Activated T-helper 1 cell treated with anti-CD3 and anti-CD28 coated beads, Interleukin-12 subunit alpha, Interleukin-12 subunit beta, Interleukin-2, Interleukin-4 antibody, amounts not matched to agents 30 ng/mL and 10 ng/mL and 1 ng/mL, durations not matched to agents 14 hours and 24 hours and 36 hours (primary cell): ENCODE measurements at places on chromosomes 2 and 18.

GRCh38 chr2:14907014-14907612 is 274.6 kb downstream of the LRATD1 start:
- DNase-seq, result no peak

- no peak for DNase-seq
Observed at GRCh38 chr2:102424754-102425153, 1.8 kb downstream of the IL18RAP start.

DNA sequence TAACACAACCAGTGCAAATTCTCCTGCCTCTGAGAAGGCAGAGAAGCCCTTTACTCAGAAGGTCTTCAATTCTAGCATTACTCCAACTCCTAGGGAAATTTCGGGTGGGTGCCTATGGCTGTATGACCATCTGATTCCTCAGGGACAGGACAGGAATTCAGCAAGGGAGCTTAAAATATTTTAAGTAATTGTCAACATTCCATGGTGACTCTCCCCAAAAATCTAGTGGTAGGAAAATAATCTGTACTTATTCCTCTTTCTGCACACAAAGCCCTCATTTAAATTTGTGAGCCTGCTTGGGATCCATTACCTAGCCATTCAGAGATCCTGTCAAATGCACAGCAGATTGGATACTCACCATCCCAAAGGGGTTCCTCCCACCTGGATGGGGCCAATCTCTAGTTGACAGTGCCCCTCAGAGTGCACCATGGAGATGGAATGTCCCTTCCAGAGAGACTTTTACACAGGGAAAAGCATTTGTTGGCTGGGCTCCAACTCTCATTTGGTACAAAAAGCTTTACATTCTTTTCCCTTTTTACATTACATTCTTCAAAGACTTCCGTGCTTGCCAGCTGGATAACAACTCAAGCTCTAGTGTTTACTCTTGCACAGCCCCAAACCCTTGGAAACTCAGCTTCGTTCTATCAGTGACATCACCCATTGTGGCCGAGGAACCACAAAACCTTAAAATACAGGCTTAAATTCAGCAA is 3.1 kb upstream of the TMEM150A start:
- DNase-seq, result no peak

- no peak for DNase-seq
Observed at GRCh38 chr2:238548902-238549462, 122.3 kb downstream of the ASB1 start.

DNA sequence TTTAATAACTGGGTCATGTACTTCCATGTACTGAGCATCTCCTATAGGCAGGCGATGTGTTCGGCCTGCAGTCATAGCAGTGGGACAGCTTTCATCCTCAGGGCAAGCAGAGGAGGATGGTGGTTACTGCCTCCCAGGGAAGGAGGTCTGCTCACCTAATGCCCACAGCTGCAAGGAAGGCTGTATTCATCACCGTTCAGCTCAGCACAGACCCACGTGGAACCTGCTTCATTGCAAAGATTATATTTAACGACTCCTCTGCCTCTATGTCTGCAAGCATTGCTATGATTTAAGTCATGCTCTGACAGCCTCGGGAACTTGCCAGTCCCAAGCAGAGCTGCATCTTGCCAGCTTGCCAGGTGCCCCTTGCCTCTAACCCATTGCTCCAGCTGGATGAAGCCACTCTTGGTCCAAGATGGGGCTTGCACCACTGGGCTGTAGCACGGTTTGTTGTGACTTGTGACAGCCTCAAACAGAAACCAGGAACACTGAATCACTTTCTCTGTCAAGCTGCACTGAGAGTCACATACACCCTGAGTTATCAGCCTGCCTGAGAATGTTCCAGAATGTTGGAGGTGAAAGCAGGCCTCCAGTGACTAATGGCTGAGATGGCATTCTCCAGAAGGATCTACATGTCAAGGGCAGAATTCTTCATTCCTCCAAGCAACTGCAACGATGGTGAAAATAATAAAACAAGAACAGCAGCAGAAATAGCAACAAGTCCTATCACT is 651.1 kb upstream of the ID2 start:
- DNase-seq, result no peak

GRCh38 chr2:241941691-241942301 is 72.3 kb downstream of the RTP5 start:
- DNase-seq, result no peak

GRCh38 chr2:100073110-100073509 is 69.3 kb downstream of the AFF3 start:
- no peak for DNase-seq

DNA sequence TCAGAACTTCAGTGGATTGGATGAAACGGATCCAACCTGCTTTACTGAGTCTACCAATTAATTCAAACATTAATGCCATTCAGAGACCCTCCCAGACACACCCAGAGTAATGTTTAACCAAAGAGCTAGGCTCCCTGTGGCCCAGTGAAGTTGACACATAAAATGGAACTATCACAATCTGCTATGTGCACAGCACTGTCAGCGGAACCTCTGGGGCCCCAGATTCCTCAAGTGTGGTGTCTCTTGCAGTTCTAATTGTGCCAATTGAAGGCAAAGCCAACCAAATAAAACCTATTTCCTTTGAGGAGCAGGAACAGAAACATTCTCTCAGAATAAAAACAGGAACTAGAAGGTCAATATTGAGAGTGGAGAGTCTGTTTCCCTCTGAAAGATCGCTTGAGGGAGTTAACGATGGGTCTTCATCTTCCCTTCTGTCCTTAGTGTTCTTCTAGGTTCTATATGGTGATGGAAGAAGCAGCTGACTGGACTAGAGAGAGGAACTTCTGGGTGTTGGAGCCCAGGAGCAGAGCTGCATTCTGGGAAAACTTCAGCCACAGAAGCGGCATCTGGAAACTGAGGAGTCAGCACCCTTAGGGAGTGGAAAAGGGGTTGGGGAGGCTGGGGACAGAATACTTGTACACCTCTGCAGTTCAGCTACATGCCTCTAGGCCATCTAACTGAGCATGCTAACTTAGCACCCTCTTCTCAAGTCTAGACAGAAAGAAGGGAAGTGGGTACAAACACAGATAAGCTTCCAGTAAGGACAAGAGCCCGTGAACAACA is 174.4 kb upstream of the FBXO11 start:
- DNase-seq, result no peak

DNA sequence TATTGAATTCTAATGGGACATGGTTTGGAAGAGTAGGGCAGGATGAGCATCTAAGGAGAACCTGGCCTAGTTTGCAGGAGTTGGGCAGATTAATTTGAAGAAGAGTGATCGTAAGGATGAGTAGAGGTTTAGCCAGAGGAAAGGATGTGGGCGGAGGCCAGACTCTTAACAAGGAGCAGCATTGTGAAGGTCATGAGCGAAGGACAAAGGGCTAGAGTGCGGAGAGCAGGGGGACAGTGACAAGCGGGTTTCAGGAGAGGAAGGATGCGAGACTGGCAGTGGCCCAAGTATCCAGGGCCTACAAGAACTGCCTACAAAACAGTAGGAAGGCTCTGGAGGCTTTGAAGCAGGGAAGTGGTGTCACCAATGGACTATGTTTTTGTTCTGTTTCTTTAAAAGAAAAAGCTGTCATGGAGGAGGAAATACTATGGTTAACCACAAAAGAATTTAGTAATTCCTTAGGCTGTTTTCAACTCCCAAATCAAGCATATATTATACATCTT is 20.1 kb downstream of the SLC66A3 start:
- no peak for DNase-seq

GRCh38 chr2:25103287-25103871 is 61.5 kb downstream of the EFR3B start:
- no peak for DNase-seq

DNA sequence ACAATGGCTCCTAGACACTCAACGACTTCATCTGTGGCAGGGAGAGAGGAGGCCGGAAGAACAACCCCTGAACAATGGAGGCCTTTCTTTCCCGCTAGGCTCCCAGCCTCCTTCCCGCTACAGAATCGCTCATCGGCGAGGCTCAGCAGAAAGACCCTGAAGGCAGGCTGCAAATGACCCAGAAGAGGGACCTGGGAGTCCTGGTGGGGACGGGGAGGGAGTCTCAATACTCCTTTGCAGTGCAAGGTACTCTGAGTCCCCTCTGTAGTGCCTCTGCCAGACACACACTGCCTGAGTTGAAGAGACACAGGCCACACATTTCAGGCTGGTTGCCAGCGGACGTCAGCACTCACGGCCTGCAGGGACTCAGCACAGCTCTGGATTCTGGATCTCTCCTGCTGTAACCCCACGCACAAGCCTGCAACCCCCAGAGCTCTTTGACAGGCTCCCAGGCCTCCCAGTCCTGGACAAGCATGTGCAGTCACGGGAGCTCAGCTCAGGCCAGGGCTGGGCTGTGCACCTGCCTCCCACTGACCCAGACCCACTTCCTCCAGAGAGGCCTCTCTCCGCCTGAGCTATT is 6.1 kb downstream of the GPR17 start:
- DNase-seq, result no peak

DNA sequence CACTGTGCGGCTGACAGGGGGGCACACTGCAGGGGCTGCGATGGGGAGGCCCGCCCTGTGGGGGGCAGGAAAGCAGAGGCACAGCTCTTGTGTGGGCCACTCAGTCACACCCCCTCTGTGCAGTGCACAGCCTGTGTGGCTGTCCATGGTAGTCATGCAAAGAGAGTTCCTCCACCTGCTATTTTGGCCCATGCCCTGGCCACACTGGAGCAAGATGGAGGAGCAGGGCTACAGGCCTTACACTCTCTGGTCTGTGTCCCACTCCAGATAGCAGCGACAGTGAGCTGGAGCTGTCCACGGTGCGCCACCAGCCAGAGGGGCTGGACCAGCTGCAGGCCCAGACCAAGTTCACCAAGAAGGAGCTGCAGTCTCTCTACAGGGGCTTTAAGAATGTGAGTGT is 28.5 kb upstream of the FAHD2A start:
- no peak for DNase-seq

GRCh38 chr2:228016402-228016801 is 145.0 kb downstream of the DAW1 start:
- no peak for DNase-seq

GRCh38 chr2:232335859-232336215 is 42.7 kb upstream of the ALPP start:
- DNase-seq, result no peak

GRCh38 chr18:54112356-54112755 is 112.1 kb downstream of the MBD2 start:
- DNase-seq, result no peak

DNA sequence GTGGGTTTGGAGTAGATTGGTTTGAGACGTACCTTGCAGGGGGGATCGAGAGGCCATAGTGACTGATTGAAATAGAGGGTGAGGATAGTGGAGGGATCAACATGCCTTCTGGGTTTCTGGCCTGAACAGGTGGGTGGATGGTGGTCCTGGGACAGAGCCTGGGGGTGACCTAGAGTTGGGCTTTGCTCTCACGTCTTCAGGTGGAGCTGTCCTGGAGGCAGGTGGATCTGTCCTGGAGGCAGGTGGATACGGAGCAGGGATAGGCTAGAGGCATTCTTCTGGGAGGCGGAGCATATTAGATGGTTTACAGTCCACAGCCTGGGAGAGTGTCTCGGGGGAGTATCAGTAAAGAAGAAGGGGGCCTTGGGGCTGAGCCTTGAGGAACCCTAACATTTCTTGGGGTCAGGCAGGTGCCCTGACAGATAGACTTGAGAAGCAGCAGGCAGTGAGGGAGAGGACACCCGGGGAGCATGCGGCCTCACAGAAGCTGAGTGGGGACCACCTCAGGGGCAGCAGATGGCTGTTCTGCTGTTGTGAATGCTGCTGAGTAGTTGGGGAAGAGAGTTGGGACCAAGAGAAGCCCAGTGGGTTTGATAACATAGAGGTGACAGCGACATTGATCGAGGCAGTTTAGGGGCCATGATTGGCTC is 1.6 kb downstream of the CAPN10 start:
- no peak for DNase-seq

DNA sequence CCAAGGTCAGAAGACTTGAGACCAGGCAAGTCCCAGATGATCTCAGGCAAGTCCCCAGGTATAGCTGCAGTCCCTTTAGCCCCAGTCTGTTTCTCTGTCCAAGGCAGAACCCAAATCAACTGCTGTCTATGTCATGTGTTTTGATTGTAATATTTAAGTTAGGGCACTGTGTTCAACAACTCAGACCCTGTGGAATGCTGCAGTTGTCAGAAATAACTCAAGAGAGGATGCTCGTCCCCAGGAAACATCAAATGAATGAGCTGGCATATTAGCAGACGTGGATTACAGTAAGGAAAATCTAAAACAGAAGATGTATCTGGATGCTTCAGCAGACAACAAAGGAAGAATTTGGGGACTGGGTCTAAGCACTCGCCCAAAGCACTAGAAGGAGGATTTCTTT is 70.1 kb downstream of the BCL11A start:
- DNase-seq, result no peak

- DNase-seq, result no peak
Observed at GRCh38 chr2:99695944-99696253, 206.1 kb upstream of the REV1 start.

DNA sequence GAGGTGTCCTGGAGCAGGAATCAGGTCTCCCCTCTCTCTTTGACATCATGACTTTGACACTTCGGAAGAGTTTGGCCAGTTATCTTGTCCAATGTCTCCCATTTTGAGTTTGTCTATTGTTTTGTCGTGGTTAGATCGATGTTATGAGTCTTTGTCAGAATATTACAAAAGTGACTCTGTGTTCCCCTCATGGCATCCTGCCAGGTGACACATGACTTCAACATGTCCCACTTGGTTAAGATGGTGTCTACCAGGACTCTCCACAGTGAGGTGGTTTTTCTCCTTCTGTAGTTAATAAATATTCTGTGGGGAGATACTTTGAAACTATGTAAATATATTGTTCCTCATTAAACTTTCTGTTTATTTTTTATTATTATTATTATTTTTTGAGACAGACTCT is 76.6 kb upstream of the BZW1 start:
- DNase-seq, result no peak

DNA sequence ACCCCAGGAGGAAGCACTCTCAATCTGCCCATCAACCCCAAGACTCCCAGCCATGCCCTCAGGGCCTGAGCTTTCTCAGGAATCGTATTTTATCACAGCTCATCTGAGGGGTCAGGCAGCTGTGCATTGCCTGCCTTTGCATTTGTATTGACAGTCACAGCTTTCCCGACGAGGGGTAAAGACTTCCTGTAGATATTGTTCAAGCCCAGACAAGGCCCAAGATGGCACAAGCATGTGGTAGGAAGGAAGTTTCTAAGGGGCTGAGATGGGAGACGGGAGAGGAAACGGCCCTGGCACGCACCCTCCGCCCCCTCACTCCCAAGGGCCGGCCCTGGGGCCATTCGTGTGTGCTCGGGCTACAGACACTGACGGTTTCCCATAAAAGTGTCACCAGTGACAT is 34.2 kb upstream of the PRLH start:
- no peak for DNase-seq

DNA sequence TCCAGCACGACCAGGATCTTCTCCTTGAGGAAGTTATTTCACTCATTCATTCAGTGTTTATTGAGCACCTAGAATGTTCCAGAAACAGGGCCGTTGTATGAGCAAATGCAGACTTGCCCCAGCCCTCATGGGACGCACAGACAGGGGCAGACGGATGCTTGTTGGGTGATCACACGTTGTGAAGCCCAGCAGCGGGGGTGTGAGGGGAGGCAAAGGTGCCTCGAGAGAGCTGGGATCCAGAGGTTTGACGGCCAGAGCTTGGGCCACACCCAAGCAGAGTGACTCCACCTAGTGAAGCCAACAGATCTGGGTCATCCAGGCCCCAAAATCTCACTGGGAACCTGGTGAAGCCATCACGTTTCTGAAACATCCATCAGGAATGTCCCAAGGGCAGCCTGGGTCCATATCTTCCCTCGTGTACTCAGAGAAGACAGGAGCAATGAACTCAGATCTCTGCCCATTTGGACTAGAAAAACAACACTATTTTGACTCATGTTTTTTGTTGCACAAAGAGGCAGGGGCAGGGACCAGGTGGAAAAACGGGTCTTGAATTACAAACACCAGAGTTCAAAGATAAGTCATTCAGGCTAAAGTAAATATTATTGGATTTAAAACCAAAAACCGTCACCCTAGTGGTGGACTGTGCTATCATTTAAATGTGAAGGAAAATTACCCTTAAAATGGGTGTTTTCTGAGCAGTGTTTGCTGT is 54.9 kb upstream of the RBM44 start:
- DNase-seq, result no peak
